ENCODE measurements at places on chromosomes 5 and 9.

DNA sequence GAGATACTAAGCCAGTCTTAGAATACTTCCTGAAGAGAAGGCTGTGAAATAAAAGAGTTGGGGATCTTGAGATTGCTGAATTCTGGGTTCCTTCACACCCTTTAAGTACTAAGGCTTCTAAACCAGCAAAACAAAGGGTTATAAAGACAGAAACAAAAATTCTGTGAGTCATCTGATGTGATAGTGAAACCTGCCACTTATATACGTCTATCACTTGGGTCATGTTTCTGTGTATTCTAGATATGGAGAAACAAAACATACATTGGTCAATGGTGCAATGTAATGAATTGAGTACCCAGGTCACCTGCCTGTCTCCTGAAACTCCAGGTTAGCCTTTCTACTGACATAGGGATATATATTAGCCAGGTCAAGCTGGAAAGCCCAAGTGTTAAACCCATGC is 319.3 kb upstream of the GRAMD2B start:
- no peak for DNase-seq

GRCh38 chr9:73176450-73176875 is 24.8 kb downstream of the ANXA1 start:
- DNase-seq, result no peak

GRCh38 chr5:125017796-125018195 is 271.4 kb upstream of the ZNF608 start:
- no peak for DNase-seq

- DNase-seq, result no peak
These were observed 33.4 kb upstream of the NR3C1 start for GRCh38 chr5:143436871-143437270.

DNA sequence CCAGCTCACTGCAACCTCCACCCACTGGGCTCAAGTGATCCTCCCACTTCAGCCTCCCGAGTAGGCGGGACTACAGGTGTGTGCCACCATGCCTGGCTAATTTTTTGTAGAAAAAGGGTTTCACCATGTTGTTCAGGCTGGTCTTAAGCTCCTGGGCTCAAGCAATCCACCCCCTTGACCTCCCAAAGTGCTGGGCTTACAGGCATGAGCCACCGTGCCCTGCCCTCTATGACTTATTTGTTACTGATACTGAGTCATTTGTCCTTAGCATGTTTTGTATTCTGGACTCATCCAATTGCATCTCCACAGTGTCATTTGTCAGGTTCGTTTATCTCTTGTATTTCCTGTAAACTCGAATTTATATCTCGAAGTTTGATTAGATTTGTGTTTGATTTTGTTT is 2.7 kb upstream of the ITK start:
- no peak for DNase-seq

DNA sequence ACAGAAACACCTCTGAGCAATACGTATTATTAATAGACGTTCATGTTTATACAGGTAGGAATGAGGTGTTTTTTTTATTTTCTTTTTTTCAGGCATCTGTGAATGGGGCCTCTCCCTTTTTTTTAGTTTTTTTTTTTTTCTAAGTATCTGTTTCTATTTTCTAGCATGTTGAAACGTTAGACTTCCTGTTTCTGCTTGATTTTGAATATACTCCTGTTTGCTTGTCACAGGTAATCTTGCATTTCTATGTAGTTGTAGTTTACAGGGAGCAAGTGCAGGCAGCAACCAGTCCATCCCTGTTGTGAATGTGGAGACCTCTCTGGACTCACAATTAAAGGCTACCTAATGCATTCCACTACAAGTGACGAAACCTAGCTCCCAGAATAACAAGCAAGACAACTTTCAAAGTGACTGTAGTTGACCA is 22.8 kb upstream of the TNFAIP8 start:
- no peak for DNase-seq
